Activated CD8-positive, alpha-beta memory T cell treated with anti-CD3 and anti-CD28 coated beads for 1 hour (primary cell): ENCODE measurements at places on chromosomes 6 and 20.

GRCh38 chr20:60631585-60632287 lies 620.3 kb upstream of the CDH4 start:
- no peak for DNase-seq

GRCh38 chr6:167030222-167031072 lies 31.2 kb downstream of the CEP43 start:
- DNase-seq, result no peak

DNA sequence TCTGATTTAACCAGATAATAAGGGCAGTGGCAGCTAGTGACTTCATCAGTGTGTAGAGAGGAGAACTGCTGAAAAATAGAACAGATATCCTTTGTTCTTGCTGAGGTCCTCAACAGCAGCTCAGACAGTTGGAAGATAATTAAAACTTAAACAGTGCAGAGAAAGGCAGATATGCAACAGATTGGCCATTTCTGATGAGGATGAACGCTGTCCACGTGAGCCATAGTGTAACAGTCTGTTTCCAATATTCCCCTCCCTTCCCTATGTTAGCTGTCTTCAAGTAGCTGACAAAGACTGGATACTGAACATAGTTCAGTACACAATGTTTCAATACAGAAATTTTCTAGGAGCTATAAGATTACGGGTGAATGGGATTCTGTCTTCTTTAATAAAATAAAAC lies 291.4 kb downstream of the BTBD9 start:
- no peak for DNase-seq

DNA sequence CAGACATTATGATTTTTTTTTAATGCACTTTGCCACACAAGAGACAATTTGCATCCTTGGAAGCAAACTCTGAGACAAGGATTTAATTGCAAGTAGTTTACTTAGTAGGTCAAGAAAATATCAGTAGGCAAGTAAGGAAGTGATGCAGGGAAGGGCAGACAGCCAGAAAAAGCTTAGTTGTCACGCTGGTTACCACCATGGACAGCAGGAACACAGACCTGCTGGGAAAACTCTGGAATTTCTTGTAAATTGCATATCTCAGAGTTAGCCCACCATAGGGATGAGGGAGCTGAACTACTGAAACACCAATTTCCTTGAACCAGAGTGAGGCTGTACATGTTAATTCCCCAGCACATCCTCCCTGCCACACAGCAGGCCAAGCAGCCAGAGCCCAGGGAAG lies 92.7 kb downstream of the L3MBTL3 start:
- DNase-seq, result no peak

- DNase-seq, result no peak
Observed at GRCh38 chr20:3934624-3935023, 45.4 kb downstream of the PANK2 start.

DNA sequence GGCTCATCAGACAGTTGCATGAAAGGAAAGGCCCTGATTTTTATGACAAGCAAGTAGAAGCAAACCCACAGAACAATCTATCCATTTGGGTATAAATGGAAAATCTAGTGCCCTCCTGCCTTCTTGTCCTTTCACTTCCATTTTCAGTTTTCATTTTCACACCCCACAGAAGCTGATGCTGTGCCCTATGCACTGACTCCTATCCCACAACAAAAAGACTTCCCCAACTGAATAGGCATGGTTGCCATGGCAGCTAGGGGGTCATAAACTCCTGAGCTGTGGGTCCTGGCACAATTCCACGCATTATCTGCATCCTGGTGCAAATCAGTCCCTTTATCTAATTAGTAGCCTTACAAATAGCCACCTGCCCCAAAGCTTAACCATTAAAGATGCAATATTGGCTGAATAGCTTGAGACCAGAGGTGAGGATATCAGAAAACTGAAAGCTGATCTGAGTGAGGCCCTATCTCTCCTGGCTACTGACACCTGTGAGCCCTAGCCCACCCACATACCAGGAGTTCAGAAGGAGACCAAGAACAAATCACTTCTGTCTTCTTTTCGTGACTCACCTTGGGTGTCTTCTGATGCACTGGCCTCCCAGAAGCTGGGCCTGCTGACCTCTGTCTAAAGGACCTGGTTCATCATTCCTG lies 34.9 kb upstream of the HEY2 start:
- DNase-seq, result no peak

DNA sequence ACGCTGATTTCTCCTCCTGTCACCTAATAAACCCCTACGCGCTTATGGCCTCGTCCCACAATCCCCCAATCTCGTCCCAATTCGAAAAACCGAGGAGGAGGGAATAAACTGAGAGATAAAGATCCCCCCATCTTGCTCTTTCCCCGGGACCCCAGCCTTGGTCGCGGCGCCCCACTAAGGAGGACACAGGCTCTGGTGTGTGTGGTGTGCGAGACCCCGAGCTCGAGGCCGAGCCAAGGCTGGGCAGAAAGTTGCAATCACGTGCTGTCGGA lies 1.3 kb upstream of the NR2E1 start:
- no peak for DNase-seq

DNA sequence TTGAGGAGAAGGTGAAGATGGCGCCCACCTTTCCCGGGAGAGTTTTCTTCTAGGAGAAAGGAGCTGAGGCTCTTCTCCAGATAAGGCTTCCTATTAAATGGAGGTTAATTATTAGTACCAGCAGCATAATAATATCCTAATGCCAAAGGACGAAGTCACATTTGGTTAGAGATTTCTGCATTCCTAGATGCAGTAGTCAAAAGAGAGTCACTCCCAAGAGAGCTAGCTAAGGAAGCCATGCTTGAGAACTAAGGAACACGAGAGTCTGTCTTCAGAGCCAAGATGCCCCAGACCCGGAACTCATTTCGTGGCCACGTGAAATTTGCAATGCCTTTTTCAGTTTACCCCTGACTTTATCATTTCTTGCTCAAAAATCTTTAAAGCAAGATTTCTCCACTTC lies 132.7 kb downstream of the TSHZ2 start:
- DNase-seq, result no peak

DNA sequence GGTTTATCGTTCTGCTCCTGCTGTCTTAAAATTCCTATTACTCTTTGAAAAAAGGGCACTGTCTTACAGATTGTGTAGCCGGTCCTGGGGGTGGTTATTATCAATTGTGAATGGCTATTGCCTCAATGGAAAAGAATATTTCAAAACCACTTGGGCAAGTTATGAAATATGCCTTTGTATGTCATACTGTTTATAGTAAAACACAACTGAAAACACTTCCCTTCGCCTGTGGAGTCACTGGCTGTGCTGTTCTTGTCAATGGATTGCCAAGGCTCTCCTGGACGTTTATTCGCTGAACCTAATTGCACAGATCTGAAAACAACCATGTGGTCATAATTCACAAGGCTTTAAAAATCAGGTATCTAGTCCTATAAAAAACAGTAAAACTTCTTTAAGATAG lies 47.8 kb upstream of the TAGAP start:
- no peak for DNase-seq

- DNase-seq, result no peak
Observed at GRCh38 chr6:23566418-23566817, 559.6 kb upstream of the NRSN1 start.

GRCh38 chr6:16006681-16007080 lies 122.2 kb upstream of the MYLIP start:
- DNase-seq, result no peak

- DNase-seq, result no peak
Observed at GRCh38 chr20:11270566-11270965, 596.8 kb upstream of the JAG1 start.

DNA sequence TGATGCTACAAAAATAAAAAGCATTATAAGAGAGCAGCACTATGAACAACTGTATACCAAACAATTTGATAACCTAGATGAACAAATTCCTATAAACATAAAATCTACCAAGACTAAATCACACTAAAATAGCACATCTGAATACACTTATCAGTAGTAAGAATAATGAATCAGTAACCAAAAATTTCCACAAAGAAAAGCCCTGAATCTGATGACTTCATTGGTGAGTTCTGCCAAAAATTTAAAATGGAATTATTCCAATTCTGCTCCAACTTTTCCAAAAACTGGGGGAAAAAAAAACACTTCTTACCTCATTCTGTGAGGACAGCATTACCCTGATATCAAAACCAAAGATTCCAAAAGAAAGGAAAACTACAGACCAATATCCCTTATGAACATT lies 206.2 kb downstream of the WDR27 start:
- no peak for DNase-seq

- DNase-seq, result no peak
Observed at GRCh38 chr6:158387036-158387435, 74.8 kb downstream of the TULP4 start.

DNA sequence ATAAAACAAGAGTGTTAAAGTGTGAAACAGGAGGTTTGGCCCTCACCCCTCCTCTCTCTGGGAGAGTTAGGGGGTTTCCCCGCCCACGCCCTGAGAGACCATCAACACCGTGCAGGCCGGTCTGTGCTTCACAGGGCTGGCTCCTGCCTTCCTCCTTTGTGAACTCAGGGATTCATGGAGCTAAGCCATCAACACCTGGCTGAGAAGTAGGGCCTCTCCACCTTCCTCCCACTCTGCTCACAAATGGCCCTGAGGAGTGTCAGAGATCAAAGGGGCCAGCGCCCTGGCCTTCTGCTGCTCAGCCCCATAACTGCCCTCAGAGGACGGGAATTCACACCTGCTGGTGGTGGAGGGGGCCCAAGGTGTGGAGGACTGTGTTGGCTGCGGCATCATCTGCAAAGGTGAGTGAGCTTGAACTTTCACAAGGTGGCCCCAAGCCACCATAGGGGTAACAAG lies 88.6 kb downstream of the PSMB1 start:
- no peak for DNase-seq

- DNase-seq, result no peak
Observed at GRCh38 chr6:169005166-169005565, 248.5 kb downstream of the THBS2 start.

DNA sequence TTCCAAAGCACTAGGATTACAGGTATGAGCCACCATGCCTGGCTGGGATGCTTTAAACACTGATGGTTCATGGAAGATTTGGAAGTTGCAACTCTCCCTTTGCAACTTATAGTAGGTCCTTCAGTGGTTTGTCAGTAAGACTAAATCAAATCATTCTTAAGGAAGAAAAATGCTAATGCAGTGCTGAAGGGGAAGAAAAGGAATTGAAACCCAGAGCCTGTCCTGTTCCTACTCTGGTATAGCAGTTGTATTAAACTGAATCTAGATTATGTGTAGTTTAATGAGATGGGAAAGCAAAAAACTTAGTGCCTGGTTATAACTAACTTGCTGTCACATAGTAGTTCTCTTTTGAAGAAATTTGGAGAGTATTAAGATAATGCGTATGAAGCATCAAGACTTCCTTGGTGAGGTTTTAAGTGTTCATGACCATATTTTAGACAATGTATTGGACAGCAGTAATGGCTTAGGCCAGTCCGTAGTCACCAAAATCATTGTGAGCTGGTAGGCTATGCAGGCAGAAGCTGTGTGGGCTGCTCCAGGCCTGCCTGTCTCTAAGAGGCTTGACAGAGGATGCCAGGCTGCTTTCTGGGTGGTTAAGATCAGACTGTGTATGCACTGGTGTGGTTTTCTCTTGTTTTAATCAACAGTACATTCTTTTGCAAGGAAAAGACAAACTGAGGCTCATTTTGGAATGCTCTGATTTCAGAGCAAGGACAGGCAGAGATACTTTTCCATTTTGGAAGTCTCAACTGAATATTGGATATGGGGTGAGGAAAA lies 14.0 kb downstream of the PAQR8 start:
- no peak for DNase-seq

DNA sequence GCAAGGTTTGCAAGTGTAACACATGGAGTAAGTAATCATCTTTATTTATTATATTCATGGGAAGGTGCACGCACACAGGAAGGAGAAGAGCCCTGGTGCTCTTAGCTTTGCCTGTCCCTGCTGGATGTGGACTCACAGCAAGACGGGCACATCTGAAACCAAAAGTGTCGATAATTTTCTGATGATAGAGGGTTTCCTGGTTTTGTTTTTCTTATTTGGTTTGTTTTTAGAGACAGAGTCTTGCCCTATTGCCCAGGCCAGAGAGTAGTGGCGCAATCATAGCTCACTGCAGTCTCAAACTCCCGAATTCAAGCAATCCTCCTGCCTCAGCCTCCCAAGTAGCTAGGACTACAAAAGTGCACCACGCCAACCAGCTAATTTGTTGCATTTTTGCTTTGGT lies 7.8 kb upstream of the KHDC1L start:
- no peak for DNase-seq

GRCh38 chr20:14801591-14802325 lies 464.3 kb upstream of the FLRT3 start:
- DNase-seq, result no peak

DNA sequence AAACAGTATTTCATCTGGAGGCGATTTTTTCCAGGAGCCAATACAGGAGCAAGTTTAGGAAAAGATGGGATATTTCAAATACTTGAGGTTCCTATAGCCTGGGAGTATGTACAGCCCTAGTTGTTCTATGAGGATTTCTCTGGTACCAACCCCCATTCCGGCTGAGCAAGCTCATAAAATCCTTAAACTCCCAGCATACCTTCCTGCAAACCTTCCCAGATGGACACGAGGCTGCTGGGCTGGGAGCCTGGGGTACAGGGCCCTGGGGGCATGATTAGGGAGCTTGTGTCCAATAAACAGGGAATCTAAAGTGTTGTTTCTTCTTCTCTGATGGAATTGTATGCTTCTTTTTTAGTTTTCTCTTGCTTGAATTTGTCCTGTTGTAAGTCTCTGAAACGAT lies 1.5 kb downstream of the PRRC2A start:
- DNase-seq, result no peak

DNA sequence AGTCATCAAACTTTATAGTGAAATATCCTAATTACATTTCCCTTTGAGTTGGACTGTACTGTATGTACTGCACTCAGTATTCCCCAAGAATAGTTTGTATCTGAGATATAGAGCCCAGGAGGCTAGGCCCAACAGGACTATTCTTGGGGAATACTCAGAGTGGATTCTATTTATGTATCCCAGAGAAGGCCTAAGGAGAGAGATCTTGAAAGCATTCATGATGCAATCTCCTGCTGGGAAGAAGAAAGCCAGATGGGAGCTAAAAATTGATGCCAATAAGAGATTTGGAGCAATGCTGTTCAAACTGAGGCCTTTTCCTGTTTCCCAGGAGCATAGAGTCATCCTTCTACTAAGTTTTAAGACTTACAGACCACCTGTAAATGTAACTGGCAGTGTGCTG lies 452.1 kb upstream of the PLCB4 start:
- no peak for DNase-seq

DNA sequence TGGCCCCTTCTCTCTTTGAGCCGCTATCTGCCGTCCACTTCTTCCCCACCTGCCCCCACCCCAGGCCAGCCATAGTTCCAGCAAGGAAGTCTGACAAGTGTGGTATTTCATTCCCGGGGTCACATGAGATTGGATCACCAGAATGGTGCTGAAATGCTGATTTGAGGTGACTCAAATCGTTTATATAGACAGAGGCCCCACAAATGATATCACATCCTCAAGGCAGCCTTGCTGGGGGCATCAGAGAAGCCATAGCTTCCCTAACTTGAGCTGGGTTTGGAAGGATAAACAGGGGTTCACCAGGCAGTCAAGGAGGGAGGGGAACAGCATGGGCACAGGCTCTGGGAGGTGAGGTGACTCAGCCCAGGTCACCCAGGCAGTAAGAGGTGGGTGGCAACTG lies 9.9 kb downstream of the SDCBP2 start:
- no peak for DNase-seq

GRCh38 chr20:3865887-3866407 lies 19.3 kb downstream of the MAVS start:
- no peak for DNase-seq
